ENCODE measurements at places on chromosomes 13 and 19.

DNA sequence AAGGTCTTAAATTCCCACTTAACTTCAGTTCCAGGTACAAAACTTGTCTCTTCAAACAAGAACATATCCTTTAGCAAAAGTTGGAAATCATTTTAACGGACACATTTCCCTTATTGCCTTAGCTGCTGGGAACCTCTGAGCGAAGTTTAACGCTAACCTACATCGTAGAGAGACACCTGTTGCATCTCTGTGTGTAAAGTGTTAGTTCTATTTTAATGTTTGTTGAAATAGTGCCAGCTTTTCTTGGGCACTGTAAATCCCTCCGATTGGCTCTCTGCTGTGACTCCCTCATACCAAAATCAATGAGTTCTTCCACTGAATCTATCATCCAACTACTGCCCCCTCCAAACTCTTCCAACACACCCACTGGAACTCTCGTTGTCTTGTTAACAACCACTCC lies 2.3 kb upstream of the HIF3A start:
- no peaks in the 10 kb centered on the region for H3K36me3 ChIP-seq
- H3K4me1 ChIP-seq: peaks cover 7% of the 10 kb centered on the region
- no peak overlapping the region for H3K27ac ChIP-seq
- H3K27me3 ChIP-seq: peaks cover 24% of the 10 kb centered on the region
- H3K4me3 ChIP-seq: no peak overlapping the region

DNA sequence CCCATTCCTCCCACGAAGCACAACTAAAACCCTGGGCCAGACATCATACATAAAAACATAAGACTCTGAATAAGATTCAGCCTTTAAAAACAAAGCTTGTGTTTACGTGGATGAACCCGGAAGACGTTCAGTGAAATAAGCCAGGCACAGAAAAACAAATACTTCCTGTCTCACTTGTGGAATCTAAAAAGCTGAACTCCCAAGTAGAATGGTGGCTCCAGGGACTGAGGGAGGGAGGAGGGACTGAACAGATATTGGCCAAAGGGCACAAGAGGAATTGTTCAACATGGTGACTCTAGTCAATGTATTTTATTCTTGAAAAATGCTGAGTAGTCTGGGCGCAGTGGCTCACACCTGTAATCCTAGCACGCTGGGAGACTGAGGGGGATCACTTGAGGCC lies 35.7 kb upstream of the TPM4 start:
- H3K36me3 ChIP-seq: no peaks in the 10 kb centered on the region
- H3K27me3 ChIP-seq: peaks cover 11% of the 10 kb centered on the region
- no peak overlapping the region for H3K4me3 ChIP-seq
- H3K27ac ChIP-seq: peak overlapping the region; percentile 26
- DNase-seq: no peak

DNA sequence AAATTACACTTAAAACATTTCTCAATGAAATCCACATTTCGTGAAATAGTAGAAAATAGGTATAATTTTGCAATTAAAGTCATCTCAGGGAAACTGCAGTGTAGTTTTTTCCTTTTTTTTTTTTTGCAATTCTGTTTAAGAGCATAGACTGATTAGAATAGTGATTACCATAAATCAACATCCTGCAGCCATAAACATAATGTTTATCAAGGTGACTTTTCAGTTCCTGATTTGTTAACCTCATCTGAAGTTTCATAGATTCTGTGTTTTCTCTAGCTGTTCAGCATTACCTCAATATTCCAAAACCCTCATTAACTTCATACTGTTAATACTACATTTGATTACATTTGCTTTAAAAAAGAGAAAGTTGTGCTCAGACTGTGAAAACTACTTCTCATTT lies 286.3 kb upstream of the DACH1 start:
- H3K4me3 ChIP-seq: no peak overlapping the region
- H3K4me1 ChIP-seq: no peaks in the 10 kb centered on the region
- no peak for DNase-seq

GRCh38 chr19:2716275-2716650 lies 4.9 kb downstream of the DIRAS1 start:
- no peak for DNase-seq
- no peak overlapping the region for H3K4me3 ChIP-seq
- H3K4me1 ChIP-seq: no peaks in the 10 kb centered on the region
- H3K27me3 ChIP-seq: peaks cover 13% of the 10 kb centered on the region

DNA sequence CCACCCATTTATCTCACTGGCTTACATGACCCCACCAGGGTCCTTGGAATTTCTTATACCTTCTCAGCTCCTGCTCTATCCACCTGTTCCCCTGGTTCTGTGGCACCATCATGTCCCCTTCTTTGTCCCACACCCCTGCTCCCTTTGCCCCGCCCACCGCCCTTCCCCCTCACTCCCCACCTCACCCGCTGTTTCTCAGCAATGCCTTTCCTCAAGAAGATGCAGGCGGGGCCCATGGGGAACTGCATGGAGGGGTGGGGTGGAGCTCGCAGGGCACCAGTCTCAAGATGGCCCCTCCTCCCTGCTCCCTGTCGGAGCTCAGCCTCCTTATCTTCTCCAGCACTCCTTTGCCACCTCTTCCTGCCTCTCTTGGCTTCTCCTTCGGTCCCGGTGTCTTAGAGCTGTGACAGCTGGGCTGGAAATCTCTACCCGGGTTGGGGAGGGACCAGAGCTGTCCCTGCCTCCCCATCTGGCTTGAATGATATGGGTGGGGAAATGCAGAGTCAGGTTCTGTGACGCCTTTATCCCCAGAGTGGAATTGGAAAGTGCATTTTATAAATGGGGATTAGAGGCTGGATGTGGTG lies at the start of gene CABP5:
TSS of gene CABP5 (minus strand) at position 405 of the 584 bp plus-strand sequence. CDS start at position 248, 157 bp downstream.
- H3K36me3 ChIP-seq: no peaks in the 10 kb centered on the region
- DNase-seq: no peak
- H3K4me3 ChIP-seq: no peak within 1 kb of the TSS
- no peaks in the 10 kb centered on the region for H3K4me1 ChIP-seq
- H3K27me3 ChIP-seq: peaks cover 2% of the 10 kb centered on the region
- no peak within 1 kb of the TSS for H3K27ac ChIP-seq

- no peak within 1 kb of the TSS for H3K27ac ChIP-seq
- H3K36me3 ChIP-seq: peaks cover 1% of the 10 kb centered on the region
- DNase-seq: no peak
- peaks cover 31% of the 10 kb centered on the region for H3K27me3 ChIP-seq
- H3K4me3 ChIP-seq: no peak within 1 kb of the TSS
These were observed at the start of gene TRPC4 for GRCh38 chr13:37869756-37870488. Gene TRPC4 (minus strand): TSS chr13:37869772. CDS start chr13:37783333, 86,439 bp downstream.

DNA sequence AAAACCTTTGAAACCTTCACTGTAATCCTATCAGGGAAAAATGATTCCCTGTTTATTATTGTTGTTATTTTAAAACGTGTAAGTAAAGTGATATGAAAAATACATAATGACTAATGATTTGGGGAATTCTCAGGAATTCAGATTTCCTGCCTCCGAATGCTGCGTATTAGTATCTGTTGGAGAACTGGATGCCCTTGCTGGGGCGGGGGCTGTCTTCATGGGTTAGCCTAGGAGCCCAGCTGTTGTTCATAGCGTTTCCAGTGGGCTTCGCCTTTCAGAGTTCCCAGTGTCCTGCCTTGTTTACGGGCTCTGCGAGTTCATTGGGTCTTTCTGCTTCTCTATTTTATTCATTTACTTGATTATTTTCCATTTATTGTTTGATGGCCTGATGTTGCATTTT lies 18.4 kb downstream of the NAXD start:
- H3K4me3 ChIP-seq: no peak overlapping the region
- no peak overlapping the region for H3K27ac ChIP-seq

- H3K36me3 ChIP-seq: no peaks in the 10 kb centered on the region
- H3K27me3 ChIP-seq: no peaks in the 10 kb centered on the region
- H3K4me1 ChIP-seq: no peaks in the 10 kb centered on the region
- no peak overlapping the region for H3K27ac ChIP-seq
- no peak overlapping the region for H3K4me3 ChIP-seq
These were observed 350.9 kb upstream of the NBEA start for GRCh38 chr13:34591129-34591528.

DNA sequence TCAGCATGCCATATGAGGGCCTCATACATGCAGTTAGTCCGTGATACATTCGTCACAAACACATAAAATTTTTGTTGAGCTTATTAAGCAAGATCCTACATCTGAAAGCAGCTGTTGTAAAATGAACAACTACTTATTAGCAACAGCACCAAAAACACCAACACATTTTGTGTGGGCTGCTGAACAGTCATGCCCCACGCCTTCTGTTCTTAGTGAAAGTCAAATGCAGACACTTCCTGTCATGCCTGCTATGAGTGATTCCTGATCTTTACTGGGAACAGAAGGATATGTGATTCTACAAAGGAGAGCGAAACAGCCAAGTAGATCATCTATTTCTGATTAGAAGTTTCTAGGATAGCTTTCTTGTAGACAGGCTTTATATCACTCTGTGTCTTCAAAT lies 4.2 kb upstream of the B3GLCT start:
- peaks cover 6% of the 10 kb centered on the region for H3K27me3 ChIP-seq
- H3K36me3 ChIP-seq: no peaks in the 10 kb centered on the region
- peaks cover 6% of the 10 kb centered on the region for H3K4me1 ChIP-seq
- no peak overlapping the region for H3K4me3 ChIP-seq
- no peak for DNase-seq

DNA sequence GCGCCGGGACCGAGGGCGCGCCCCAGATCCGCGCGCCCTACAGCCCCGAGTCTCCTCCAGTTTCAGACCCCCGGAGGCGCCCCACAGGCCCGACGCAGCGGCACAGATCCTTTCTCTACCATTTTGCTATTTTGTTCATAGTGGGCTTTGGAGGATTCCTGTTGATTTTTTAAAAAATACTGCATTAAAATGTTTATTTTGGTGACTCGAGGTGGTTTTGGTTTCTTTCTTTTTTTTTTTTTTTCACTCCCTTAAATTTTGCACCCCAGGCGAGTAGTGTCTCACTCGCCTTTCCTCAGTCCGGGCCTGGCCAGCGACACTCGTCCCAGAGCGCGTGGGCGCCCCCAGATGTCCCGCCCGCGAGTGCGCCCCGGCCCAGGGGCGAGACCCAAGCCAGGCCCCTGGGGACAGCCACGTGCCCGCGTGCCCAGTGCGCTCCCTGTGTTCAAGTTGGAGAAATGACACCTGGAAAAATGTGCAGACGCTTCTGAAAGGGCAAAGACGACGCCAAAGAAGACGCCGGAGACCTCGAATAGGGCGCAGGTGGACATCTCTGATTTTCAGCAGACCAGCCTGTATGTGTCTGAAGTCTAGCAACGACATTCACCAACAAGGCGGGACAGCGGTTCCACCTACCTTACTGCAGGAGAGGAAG lies 471 bp upstream of the INSR start:
- H3K27ac ChIP-seq: no peak overlapping the region
- H3K4me3 ChIP-seq: peak overlapping the region; percentile 65
- H3K27me3 ChIP-seq: peaks cover 38% of the 10 kb centered on the region
- DNase-seq: no peak
- no peaks in the 10 kb centered on the region for H3K36me3 ChIP-seq

GRCh38 chr19:662207-662961 lies 630 bp downstream of the RNF126 start:
- peak overlapping the region; percentile 95 for H3K27ac ChIP-seq
- peak overlapping the region; percentile 94 for H3K4me3 ChIP-seq
- peaks cover 5% of the 10 kb centered on the region for H3K36me3 ChIP-seq
- H3K4me1 ChIP-seq: peaks cover 42% of the 10 kb centered on the region
- H3K27me3 ChIP-seq: no peaks in the 10 kb centered on the region
- peak; percentile 87 for DNase-seq

GRCh38 chr13:63636316-63636993 lies 2220.8 kb upstream of the PCDH20 start:
- H3K4me3 ChIP-seq: peak overlapping the region; percentile 50
- H3K4me1 ChIP-seq: no peaks in the 10 kb centered on the region
- H3K36me3 ChIP-seq: no peaks in the 10 kb centered on the region
- H3K27me3 ChIP-seq: no peaks in the 10 kb centered on the region
- no peak overlapping the region for H3K27ac ChIP-seq
- no peak for DNase-seq

GRCh38 chr19:53008061-53008778 lies 5.5 kb upstream of the ERVV-1 start:
- H3K4me3 ChIP-seq: no peak overlapping the region
- H3K36me3 ChIP-seq: no peaks in the 10 kb centered on the region
- no peak overlapping the region for H3K27ac ChIP-seq
- H3K4me1 ChIP-seq: no peaks in the 10 kb centered on the region
- DNase-seq: no peak
